ENCODE measurements at places on chromosomes 2 and 18.

DNA sequence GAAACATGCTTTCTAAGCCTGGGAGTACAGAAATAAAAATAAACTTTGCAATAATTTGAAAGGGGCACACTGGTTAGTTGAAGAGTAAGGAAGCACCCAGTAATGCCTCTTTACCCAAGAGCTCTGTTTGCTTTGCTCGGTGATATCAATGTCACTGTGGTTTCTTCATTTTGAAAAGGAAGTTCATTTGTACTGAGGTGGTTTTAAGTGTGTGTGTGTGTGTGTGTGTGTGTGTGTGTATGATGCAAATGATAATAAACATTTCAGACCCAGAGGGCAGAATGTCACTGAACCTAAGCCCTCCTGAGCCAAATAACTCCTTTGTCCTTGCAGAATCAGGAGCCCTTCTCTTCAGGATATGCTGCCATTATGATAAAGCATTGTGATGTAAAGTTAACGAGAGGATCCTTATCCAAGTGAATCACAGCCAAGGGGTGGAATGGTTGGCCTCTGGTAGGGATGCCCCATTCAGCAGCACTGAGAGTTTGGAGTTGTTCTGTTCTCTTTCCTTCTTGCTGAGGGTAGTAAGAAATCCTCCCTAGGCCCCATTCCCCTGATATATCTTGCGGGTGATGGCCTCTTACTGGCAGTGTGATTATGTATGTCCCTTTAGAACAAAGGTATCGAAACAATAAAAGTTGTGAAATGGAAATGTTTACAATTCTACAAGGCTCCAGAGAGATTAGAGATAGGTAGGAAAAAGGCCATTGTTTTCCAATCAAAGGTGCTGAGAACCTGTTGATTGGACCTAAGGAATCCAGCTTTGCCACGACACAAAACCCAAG is 7.6 kb downstream of the ITGA6 start:
- H3K27me3 ChIP-seq, result peaks cover 63% of the 10 kb centered on the region
- H3K4me3 ChIP-seq, result peak overlapping the region; percentile 18
- H3K4me1 ChIP-seq, result peaks cover 24% of the 10 kb centered on the region
- no peak for DNase-seq

DNA sequence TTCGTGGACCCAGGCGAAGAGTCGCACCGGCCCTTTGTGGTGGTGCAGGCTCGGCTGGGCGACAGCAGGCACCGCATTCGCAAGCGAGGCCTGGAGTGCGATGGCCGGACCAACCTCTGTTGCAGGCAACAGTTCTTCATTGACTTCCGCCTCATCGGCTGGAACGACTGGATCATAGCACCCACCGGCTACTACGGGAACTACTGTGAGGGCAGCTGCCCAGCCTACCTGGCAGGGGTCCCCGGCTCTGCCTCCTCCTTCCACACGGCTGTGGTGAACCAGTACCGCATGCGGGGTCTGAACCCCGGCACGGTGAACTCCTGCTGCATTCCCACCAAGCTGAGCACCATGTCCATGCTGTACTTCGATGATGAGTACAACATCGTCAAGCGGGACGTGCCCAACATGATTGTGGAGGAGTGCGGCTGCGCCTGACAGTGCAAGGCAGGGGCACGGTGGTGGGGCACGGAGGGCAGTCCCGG is 3.5 kb downstream of the INHBB start:
- H3K4me1 ChIP-seq, result peaks cover 7% of the 10 kb centered on the region
- no peak for DNase-seq
- H3K4me3 ChIP-seq, result no peak overlapping the region
- peaks cover 42% of the 10 kb centered on the region for H3K27me3 ChIP-seq
- H3K36me3 ChIP-seq, result peaks cover 2% of the 10 kb centered on the region
- H3K27ac ChIP-seq, result no peak overlapping the region

DNA sequence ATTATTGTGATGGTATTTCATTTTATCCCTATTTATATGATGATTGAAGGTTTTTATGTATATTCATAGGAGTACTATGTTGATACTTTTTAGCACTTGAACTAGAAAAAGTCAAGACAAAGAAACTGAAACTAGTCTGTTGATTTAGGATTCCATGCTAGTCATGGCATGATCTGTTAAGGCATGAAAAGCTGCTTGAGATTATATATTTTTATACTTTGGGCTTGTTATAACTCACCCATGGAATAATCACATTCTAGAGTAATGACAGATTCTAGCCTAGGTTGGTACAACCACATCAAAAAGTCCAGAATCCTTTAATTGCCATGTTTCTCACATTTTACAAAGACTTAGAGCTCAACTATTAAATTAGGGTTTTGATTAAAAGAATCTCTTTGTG is 472.6 kb upstream of the CELF4 start:
- H3K27ac ChIP-seq, result no peak overlapping the region
- no peaks in the 10 kb centered on the region for H3K4me1 ChIP-seq
- DNase-seq, result no peak
- no peaks in the 10 kb centered on the region for H3K36me3 ChIP-seq

DNA sequence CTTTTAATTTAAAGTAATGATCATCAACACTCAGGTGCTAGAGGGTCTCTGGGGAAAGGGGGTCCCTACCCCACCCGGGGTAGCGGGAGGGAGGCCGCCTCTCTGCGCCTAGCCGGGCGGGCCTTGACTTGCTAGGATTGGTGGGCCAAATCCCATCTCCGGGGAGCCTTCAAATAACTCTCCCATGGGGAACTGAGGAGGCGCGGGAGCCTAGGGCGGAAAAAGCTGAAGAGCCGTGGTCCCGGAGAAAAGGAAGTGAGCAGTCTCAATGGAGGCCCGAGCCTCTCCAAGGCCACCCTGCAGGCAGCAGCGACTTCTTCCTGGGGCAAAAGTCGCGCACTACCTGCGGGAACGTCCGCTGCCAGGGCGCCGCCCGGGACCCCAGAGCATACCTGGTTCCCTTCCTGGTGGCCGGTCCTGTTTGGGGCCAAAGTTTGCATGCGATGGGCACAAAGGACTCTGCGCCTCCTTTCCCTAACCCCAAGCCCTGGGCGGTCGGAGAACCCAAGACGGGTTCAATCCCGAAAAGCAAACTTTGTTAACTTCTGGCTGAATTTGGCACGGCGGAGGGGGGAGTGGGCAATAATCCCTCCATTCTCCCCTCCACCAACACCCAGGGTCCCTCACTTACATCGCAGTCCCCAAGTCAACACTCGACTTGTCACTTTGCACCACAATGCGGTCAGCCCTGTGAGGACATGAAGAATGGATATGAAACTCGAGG is 13.6 kb downstream of the EN1 start:
- H3K4me3 ChIP-seq, result no peak overlapping the region
- no peaks in the 10 kb centered on the region for H3K36me3 ChIP-seq
- H3K27ac ChIP-seq, result no peak overlapping the region

GRCh38 chr2:146927080-146927711 is 917.6 kb upstream of the ACVR2A start:
- H3K4me3 ChIP-seq, result no peak overlapping the region
- no peaks in the 10 kb centered on the region for H3K36me3 ChIP-seq
- no peaks in the 10 kb centered on the region for H3K27me3 ChIP-seq
- DNase-seq, result no peak
- no peaks in the 10 kb centered on the region for H3K4me1 ChIP-seq

Data from T-helper 2 cell treated with Interferon-gamma antibody and Interleukin-4, amounts not matched to agents 5 μg/mL and 100 μg/mL, for 36 hours (primary cell).